ENCODE measurements at places on chromosomes 5 and 9. TPM values are rescaled to one million over a fixed set of nuclear protein-coding genes. Genes with fewer than 3 reads are reported as not detected.

The KLHL3 gene
- total RNA-seq = 9.5 TPM

The S100Z gene
- not detected for total RNA-seq

The EQTN gene
- not detected for total RNA-seq

- DNase-seq = no peak
- no peak overlapping the region for H3K4me3 ChIP-seq
- no peaks in the 10 kb centered on the region for H3K27me3 ChIP-seq
- H3K36me3 ChIP-seq = no peaks in the 10 kb centered on the region
- H3K4me1 ChIP-seq = no peaks in the 10 kb centered on the region
Observed at GRCh38 chr5:72101828-72102227, 5.4 kb upstream of the MAP1B start.

The ZNF608 gene
- total RNA-seq = 26.8 TPM

DNA sequence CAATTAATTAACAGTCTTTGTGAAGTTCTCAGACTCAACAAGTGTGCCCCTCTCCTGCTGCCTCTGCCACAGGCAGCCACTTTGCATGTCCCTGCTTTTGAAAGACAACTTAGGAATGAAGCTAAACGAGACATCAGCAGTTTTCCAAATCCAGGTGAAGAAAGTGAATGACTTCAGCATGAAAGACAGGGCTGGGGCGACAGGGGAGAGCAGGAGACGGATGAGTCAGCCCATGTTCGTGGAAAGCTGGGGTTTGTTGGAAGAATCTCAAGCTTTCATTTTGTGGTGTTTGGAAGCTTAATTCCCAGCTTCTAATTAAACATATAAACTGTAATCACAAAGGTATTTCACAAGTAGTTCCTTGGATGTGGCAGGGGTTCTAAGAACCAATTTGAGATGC is 207.8 kb upstream of the MAP3K1 start:
- H3K27me3 ChIP-seq = no peaks in the 10 kb centered on the region
- no peak overlapping the region for H3K27ac ChIP-seq
- no peak overlapping the region for H3K4me3 ChIP-seq
- DNase-seq = no peak

DNA sequence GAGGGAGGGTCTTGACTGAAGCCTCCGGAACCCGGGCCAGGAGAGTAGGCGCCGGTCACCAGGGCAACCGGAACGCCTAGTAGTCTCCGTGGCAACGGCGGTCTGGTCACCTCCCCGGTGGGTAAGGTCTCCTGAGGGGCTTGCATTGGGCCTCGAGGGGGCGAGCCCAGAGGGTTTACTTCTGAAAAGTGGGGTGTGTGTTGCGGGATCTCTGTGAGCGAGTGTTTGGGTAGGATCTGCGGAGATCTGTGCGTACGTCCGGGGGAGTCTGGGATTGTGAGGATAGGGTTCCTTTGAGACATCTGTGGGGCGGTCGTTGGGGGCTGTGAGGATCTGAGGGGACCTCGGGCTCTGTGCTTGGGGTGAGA is at the start of gene FAM221B:
TSS of gene FAM221B (minus strand) at position 17 of the 368 bp plus-strand sequence. CDS start 2,571 bp downstream, outside the sequence.
- no peaks in the 10 kb centered on the region for H3K36me3 ChIP-seq
- H3K27me3 ChIP-seq = no peaks in the 10 kb centered on the region
- DNase-seq = no peak
- peaks cover 49% of the 10 kb centered on the region for H3K4me1 ChIP-seq
- peak within 1 kb of the TSS; percentile 74 for H3K4me3 ChIP-seq
- H3K27ac ChIP-seq = peak within 1 kb of the TSS; percentile 98

DNA sequence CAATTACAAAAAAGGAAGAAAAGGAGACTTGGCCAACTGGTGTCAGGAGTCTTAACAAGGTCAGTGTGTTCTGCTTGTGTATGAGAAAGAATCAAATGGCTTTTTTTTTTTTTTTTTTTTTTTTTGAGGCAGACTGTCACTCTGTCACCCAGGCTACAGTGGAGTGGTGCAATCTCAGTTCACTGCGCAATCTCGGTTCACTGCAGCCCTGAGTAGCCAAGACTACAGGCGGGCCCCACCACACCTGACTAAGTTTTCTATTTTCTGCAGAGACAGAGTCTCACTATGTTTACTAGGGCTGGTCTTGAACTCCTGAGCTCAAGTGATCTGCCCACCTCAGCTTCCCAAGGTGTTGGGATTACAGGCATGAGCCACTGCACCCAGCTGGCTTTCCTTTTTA is 3.1 kb upstream of the IL7R start:
- no peak for DNase-seq
- H3K4me1 ChIP-seq = no peaks in the 10 kb centered on the region
- H3K36me3 ChIP-seq = no peaks in the 10 kb centered on the region
- no peaks in the 10 kb centered on the region for H3K27me3 ChIP-seq
- no peak overlapping the region for H3K4me3 ChIP-seq
- H3K27ac ChIP-seq = peak overlapping the region; percentile 47

DNA sequence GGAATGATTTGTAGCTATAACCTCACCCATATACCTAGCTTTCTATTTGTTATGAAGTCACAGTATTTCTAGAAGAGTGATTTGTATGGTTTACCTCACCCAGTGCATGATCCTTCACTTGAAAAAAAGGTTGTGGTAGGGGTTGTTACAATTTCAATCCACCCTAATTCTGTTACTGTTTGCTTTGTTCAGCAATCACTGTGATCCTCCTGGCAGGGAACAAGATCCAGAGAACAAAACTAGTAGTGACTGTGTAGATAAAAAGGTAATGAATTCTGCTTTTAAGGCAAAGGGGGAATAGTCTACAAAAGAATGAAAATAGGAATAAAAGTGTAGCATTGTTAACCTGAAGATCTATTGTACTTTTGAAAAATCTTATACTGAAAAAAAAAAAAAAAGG is 191.3 kb upstream of the SH3GL2 start:
- DNase-seq = no peak
- no peak overlapping the region for H3K4me3 ChIP-seq
- H3K36me3 ChIP-seq = peaks cover 6% of the 10 kb centered on the region
- no peaks in the 10 kb centered on the region for H3K4me1 ChIP-seq
- no peak overlapping the region for H3K27ac ChIP-seq

The TRAF1 gene
- 0.58 TPM for total RNA-seq

DNA sequence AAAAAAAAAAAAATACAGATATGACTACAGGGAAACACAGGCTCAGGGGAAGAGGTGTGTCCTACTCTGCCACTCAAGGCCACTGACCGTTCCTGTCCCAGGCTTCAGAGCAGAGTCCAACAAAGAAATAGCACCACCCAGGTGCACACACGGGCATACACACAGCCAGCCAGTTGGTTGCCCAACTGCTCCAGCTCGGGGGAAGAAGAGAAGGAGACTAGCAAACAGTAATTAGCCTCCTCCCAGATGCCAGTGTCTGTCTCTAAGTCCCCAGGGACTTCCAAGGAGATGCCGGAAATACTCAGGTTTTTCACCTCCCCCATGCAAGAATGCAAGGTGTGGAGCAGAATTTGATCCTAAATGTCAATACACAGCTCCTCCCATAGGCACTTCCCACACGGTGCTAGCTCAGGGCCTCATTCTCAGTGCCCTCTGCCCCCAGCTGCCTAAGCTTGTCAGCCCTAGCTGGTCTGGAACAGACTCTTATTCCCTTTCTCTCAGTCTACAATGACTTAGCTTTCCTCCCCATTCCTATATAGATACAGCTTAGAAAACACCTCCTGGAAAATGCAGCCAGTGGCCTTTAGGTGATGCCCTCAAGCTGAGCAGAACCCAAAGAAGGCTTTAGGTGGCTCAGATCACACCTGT is 1.7 kb downstream of the MYORG start:
- no peaks in the 10 kb centered on the region for H3K27me3 ChIP-seq
- peak overlapping the region; percentile 93 for H3K27ac ChIP-seq
- peak; percentile 83 for DNase-seq
- peaks cover 32% of the 10 kb centered on the region for H3K36me3 ChIP-seq
- no peak overlapping the region for H3K4me3 ChIP-seq
- peaks cover 76% of the 10 kb centered on the region for H3K4me1 ChIP-seq

GRCh38 chr9:114989600-114990410 is 59.4 kb upstream of the TNFSF8 start:
- no peaks in the 10 kb centered on the region for H3K27me3 ChIP-seq
- no peaks in the 10 kb centered on the region for H3K4me1 ChIP-seq
- H3K36me3 ChIP-seq = no peaks in the 10 kb centered on the region
- H3K27ac ChIP-seq = no peak overlapping the region
- DNase-seq = no peak

DNA sequence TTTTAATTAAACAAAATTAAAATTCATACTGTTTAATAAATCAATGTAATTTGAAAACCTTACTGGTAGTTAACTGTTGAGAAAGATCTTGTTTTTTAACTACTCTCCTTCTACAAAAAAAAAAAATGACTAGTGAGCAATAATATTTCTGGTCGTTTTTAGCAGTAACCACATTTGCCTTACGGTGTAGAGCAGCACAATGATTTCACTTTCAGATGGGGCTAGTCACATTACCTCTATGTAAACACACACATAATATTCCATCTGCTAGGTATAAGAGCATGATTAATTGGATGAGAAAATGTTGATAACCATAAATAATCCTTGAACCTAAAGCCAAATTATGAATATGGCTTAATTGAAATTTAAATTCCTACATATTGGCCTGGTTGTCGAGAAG is 198.1 kb downstream of the CHSY3 start:
- no peaks in the 10 kb centered on the region for H3K4me1 ChIP-seq
- H3K27ac ChIP-seq = no peak overlapping the region
- no peak overlapping the region for H3K4me3 ChIP-seq
- no peaks in the 10 kb centered on the region for H3K36me3 ChIP-seq
- no peak for DNase-seq

GRCh38 chr9:89448381-89448780 is 49.5 kb downstream of the SEMA4D start:
- peaks cover 28% of the 10 kb centered on the region for H3K4me1 ChIP-seq
- no peak overlapping the region for H3K27ac ChIP-seq
- DNase-seq = peak; percentile 51
- peaks cover 18% of the 10 kb centered on the region for H3K36me3 ChIP-seq

DNA sequence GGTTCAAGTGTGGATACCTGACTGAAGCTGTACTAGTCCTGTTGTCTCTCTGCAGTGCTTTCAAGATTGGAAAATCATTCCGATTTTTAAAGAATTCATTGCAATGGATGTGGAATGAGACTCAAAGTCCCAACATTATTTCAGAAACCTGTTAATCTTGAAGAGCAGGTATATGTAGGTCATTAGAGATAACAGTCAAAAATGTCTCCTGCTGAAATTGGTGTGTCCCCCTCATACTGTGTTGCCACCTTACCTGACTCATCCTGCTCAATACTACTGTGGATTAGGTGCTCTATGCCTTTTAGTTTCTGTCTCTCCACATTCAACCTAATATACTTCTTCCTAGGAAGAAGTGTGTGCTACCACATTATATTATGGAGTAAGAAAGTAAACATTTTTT is 91.1 kb upstream of the NR3C1 start:
- no peaks in the 10 kb centered on the region for H3K36me3 ChIP-seq
- no peak overlapping the region for H3K4me3 ChIP-seq
- peaks cover 21% of the 10 kb centered on the region for H3K4me1 ChIP-seq
- H3K27ac ChIP-seq = no peak overlapping the region
- no peak for DNase-seq
- no peaks in the 10 kb centered on the region for H3K27me3 ChIP-seq

GRCh38 chr5:134736173-134736812 is 2.1 kb upstream of the CAMLG start:
- H3K27me3 ChIP-seq = no peaks in the 10 kb centered on the region
- DNase-seq = no peak
- no peak overlapping the region for H3K4me3 ChIP-seq
- peaks cover 27% of the 10 kb centered on the region for H3K4me1 ChIP-seq

GRCh38 chr9:28004900-28005299 is 431.6 kb upstream of the C9orf72 start:
- H3K4me1 ChIP-seq = no peaks in the 10 kb centered on the region
- no peaks in the 10 kb centered on the region for H3K36me3 ChIP-seq

DNA sequence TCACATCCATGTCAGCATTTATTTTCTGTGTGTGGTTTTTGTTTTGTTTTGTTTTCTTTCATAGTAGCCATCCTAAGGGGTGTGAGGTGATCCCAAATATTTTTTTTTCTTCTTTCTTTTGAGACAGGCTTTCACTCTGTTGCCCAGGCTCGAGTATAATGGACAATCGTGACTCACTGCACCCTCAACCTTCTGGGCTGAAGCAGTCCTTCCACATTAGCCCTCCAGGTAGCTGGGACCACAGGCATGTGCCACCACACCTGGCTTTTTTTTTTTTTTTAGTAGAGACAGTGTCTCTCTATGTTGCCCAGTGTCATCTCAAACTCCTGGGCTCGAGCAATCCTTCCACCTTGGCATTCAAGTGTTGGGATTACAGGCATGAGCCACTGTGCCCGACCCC is 59.1 kb downstream of the CDC42SE2 start:
- H3K4me1 ChIP-seq = peaks cover 8% of the 10 kb centered on the region
- H3K36me3 ChIP-seq = no peaks in the 10 kb centered on the region

- no peak overlapping the region for H3K4me3 ChIP-seq
- no peaks in the 10 kb centered on the region for H3K4me1 ChIP-seq
- no peak overlapping the region for H3K27ac ChIP-seq
- no peaks in the 10 kb centered on the region for H3K36me3 ChIP-seq
- no peak for DNase-seq
- H3K27me3 ChIP-seq = no peaks in the 10 kb centered on the region
Observed at GRCh38 chr5:26894719-26895263, 143.6 kb downstream of the CDH9 start.

- H3K36me3 ChIP-seq = peaks cover 100% of the 10 kb centered on the region
- no peaks in the 10 kb centered on the region for H3K27me3 ChIP-seq
- DNase-seq = no peak
Observed at GRCh38 chr5:140674211-140674610, 835 bp upstream of the DND1 start.

- no peaks in the 10 kb centered on the region for H3K36me3 ChIP-seq
- H3K4me3 ChIP-seq = no peak overlapping the region
- H3K27me3 ChIP-seq = no peaks in the 10 kb centered on the region
- H3K4me1 ChIP-seq = peaks cover 9% of the 10 kb centered on the region
- DNase-seq = no peak
- H3K27ac ChIP-seq = no peak overlapping the region
Observed at GRCh38 chr9:94891183-94891582, 164.7 kb downstream of the AOPEP start.

GRCh38 chr9:115069771-115070170 is 48.2 kb downstream of the TNC start:
- DNase-seq = no peak
- peaks cover 25% of the 10 kb centered on the region for H3K4me1 ChIP-seq
- peak overlapping the region; percentile 50 for H3K27ac ChIP-seq
- H3K36me3 ChIP-seq = no peaks in the 10 kb centered on the region
- H3K4me3 ChIP-seq = no peak overlapping the region

DNA sequence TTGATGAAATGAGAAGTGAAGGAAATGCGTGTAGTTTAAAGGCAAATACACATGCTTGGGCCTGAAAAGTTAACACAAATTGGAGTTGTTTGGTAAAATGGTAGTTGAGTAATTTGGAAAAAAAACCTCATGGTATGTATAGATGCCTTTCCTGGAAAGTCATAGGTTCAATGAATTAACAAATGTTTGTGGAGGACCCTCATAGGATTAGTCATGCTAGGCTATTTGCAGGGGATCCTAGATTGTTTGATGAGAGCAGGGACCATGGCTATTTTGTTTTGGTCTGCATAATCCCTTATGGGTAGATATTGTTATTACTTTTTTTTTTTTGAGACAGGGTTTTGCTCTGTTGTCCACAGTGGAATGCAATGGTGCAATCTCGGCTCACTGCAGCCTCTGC is 93.5 kb upstream of the NR3C1 start:
- DNase-seq = no peak
- no peaks in the 10 kb centered on the region for H3K27me3 ChIP-seq
- no peak overlapping the region for H3K4me3 ChIP-seq
- H3K4me1 ChIP-seq = no peaks in the 10 kb centered on the region
- no peak overlapping the region for H3K27ac ChIP-seq
